GM20000 (cell line): ENCODE measurements at places on chromosomes 6 and 20.

GRCh38 chr6:114403858-114404257 is 61.0 kb upstream of the HS3ST5 start:
- DNase-seq = no peak

- DNase-seq = no peak
These were observed 84.6 kb downstream of the AK9 start for GRCh38 chr6:109606359-109606758.

DNA sequence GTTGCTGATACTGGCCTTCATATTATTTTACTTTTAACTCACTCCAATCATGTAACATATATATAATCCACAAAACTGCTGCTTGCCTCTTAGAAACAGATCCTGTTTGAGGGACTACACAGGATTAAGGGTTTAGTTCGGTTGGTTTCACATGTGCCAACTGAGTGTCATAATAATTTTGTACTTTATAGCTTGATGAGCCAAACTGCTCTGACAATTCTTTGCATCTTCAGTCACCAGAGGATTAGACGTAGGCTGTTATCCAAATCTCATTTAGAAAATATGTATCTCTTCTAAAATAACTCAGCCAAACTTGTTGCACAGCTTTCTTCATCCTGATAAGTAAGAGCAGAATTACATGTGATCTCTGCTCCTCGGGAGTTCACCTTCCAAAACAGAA is 643.6 kb upstream of the PTCHD4 start:
- DNase-seq = no peak

DNA sequence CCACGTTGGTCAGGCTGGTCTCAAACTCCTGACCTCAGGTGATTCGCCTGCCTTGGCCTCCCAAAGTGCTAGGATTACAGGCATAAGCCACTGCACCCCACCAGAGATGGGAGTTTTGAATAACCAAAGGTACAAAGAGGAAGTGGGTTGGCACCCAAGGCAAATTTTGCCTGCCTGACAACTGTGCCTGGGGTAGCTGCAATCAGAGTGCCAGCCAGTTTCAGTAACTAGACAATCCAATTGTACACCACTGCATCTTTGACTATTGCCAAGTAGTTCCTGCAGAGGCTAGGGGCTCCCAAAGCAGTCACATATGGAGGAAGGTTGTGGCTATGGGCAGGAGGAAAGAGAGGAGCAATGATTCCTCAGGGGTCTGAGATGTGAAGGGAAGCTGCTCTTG is 16.6 kb downstream of the ZC3H12D start:
- DNase-seq = no peak

GRCh38 chr6:107822176-107823046 is 1.7 kb downstream of the SCML4 start:
- peak; percentile 72 for DNase-seq

- DNase-seq = no peak
These were observed 10.3 kb downstream of the CST3 start for GRCh38 chr20:23627501-23627900.

GRCh38 chr20:31666258-31667042 is 28.7 kb downstream of the COX4I2 start:
- DNase-seq = no peak

DNA sequence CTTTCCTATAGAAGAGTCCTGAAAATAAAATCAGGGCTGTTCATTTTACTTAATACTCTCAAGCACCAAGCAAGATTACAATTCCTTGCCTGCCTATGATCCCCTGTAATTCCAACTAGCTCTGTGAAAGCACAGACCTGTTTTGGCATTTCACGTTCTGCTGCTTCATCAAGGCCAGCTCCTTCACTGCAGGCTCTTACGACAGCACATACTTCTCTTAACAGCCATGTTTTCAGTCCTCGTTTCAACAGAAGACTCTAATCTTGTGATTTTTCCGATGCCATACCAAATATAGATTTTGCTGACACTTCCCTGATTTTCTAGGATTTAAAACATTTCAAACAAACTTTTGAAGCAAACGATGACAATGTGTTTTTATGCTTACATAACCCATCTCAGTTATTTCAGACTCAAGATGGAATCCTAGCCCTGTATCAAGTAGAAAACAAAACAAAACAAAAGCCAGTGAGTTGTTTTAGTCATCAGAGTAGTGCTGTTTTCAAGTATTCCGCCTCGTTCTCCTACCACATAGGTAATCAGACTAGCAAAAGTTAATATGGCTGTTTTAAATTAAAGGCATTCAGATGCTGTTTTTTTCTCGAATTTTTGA is 616.5 kb upstream of the CITED2 start:
- DNase-seq = no peak

- no peak for DNase-seq
These were observed 70.8 kb upstream of the RIPOR2 start for GRCh38 chr6:25006565-25007001.

DNA sequence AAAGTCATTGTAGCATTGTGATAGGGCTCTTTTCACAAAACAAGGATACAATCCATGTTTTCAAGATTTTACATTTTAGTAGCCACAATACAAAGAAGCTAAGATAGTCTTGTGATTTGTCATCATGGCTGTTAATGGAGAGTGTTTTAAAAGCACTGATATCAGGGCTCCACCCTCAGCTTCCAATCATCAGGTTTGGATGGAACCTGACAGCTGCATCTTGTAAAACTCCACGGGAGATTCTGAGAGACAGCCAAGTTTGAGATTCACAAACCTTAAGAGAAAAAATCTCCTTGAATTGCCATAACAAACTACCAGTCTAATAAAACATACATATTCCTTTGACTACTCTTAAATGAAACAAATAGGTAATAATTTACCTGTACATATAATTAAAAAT is 280.2 kb downstream of the ESR1 start:
- no peak for DNase-seq

DNA sequence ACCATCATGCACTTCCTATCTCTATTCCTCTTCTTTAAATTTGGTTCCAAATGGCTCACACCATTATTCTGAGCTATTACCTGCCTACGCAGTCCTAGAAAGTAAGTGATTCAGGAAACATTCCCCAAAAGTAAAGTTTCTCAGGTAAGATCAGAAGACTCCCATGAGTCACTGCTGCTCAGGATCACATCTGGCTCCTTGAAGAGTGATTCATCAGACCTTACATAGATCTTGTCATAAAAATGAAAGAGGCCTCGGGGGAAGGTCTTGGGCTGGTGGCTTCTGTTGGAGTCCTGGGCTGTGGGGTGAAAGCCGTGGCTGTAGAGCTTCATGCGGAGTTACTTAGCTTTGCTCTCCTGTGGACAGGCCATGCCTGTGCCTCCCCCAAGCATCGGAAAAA is 35.9 kb downstream of the PLG start:
- DNase-seq = no peak

DNA sequence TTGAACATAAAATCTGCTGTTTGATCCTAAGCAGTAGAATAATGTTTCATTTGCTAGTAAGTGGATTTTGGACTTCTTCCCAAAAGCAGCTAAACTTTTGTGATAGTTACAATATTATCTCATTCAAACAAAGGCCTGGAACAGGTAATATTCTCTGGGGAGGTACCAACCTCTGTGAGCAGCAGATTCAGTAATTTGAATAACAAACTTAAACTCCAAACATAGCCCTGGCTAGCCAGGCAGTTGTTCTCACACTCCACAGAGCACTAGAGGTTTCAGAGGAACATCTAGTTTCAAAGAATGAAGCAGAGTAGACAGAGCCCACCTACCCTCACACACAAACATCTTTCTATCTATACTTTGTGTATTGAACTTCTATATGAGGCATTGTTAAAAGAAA is 40.9 kb downstream of the LGSN start:
- DNase-seq = no peak

- no peak for DNase-seq
These were observed 51.4 kb upstream of the MCM9 start for GRCh38 chr6:118986312-118986711.

GRCh38 chr6:80523010-80523409 is 416.5 kb downstream of the BCKDHB start:
- no peak for DNase-seq

DNA sequence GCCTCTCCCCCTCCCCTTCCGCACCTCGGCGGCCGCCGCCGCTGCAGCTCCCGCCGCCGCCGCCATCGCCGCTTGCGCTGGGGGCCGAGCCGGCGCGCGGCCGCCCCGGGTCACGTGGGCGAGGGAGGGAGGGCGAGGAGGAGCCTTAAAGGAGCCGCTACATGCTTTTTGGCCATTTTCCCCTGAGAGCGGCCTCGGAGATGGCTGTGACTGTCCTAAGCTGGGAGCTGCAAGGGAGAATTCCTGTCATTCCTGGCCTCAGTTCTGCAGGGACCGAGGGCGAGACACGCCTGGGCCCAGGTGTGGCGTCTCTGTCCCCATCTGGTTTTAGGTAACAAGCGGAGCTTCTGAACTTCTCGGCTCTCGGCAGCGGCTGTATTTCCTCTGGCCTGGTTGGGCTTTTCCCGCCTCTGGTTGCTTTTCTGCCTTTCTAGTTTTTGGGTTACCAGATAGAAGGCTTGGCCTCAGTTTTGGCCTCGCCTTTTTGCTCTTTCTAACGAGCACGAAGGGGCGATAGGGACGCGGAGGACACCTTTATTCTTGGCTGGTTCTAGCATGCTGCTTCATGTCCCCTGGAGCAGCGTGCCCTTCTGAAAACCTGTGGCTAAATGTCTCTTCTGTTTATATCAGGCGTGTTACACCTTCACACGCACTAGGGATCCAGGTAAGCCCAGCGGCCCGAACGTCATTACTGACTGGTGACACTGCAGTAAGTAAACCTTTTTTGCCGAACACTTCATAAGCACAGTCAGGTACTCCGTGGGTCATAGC is at the start of gene EHMT2:
EHMT2 (minus strand) TSS at position 87 of the 771 bp plus-strand sequence; CDS start at position 66, 21 bp downstream.
- DNase-seq = peak; percentile 96

GRCh38 chr6:111970426-111970825 is 83.5 kb upstream of the CCN6 start:
- no peak for DNase-seq

- no peak for DNase-seq
These were observed 6.8 kb downstream of the SASH1 start for GRCh38 chr6:148349466-148349865.

DNA sequence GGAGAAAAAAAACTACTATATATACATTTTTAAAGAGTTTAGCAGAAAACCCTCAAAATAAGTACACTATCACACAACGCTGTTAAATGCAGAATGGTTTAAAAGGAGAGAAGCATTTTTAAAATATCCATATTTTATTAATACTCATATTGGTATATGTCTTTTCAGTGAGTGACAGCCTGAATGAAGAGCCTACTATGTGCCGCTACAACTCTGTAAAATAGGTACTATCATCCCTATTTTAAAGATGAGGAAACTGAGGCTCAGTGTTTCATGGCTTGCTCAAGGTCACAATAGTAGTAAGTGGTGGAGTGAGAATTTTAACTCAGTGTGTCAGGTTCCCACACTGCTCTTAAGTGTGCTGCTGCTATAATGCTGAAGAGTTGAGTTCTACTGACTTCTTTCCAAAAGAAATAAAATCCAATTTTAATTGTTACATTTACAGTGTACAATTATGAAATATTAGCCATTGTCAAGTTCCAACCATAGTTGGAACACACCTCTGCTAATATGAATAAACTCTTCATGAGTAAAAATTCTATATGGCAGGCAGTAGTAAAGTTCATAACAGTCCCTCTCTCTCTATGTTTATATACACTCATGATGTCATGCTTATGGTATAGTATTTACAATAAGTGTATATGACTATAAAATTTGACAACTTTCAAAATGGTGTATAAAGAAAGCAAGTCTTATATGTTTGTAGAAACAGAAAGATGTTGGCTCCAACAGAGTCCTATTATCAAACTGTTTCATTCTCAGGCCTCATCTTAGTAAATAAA is 3.1 kb downstream of the FAM184A start:
- no peak for DNase-seq

- peak; percentile 41 for DNase-seq
These were observed 49.3 kb downstream of the PRR18 start for GRCh38 chr6:166258854-166259276.

GRCh38 chr6:146359131-146359530 is 184.5 kb upstream of the RAB32 start:
- no peak for DNase-seq

DNA sequence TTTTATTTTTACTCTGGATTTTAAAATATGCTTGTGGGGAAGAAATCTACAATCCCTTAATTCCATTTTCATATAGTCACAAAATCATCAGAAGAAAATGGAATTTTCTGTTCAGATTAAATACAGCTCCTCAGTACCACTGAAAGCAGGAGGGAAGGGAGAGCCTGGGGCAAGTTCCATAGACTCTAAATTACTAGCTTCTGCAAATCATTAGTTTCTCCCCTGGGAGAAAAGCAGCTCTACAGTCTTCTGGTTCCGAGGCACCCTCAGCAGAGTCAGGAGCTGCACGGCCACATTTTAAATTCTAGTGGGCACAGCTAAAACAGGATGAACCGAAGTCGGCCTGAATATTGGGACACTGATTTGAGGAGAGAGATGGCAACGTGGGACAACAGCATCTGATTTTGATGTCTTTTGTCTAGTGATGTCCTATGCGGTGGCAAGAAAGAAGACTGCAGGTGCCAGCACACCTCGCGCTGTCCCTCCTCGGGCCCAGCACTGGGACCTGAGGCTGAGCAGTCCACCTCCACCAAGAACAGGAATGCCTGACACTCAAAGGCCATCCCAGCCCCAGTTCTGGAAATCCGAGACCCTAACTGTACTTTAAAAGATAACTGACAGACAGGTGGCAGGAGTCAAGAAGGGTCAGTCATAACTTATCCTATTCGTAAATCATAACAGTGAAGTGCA is 90.7 kb downstream of the FOXC1 start:
- no peak for DNase-seq

- DNase-seq = no peak
These were observed 247.0 kb downstream of the ERMARD start for GRCh38 chr6:169998457-169998856.

DNA sequence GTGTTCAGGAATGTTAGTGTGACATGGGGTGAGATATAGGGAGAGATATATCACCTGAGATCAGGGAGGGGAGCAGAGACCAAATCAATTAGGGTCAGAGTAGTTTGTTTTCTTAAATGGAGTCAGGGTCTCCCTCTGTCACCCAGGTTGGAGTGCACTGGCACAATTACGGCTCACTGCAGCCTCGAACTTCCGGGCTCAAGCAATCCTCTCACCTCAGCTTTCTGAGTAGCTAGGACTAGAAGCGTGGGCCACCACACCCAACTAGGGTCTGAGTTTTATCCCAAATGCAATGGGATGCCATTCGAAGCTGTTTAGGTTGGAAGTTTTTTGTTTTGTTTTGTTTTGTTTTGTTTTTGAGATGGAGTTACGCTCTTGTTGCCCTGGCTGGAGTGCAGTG is 3.1 kb upstream of the NCOA3 start:
- no peak for DNase-seq

DNA sequence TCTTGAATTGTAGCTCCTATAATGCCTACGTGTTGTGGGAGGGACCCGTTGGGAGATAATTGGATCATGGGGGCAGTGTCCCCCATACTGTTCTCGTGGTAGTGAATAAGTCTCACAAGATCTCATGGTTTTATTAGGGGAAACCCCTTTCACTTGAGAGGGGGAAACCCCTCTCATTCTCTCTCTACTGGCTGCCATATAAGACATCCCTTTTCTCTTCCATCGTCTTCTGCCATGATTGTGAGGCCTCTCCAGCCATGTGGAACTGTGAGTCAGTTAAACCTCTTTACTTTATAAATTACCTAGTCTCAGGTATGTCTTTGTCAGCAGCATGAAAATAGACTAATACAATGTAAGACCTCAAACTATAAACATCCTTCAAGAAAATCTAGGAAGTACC is 23.1 kb downstream of the PAQR8 start:
- no peak for DNase-seq
